Frontal cortex (tissue), 4 donors: ENCODE measurements at places on chromosomes 3 and 15.

DNA sequence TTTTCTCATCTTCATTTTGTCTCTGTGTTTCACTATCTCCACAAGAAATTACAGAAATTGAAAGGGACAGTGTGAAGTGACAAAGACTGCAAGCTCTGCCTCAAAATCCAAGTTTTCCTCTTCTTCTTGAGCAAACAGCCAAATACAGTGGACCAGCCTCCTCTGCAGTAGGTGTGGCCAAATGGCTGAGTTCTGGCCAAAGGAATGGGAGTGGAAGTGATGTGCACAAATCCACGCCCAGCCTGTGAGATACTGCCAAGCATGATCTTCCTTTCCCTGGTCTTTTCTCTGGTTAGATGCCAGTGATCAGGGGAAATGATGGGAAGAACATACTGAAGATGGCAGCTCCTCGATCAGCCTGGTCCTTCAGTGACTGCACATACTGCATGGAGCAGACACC lies 111.0 kb upstream of the CPNE4 start:
- DNase-seq: no peak

- no peak for DNase-seq
Observed at GRCh38 chr3:69201658-69202057, 79.3 kb upstream of the LMOD3 start.

- DNase-seq: no peak
Observed at GRCh38 chr15:61041886-61042285, 187.2 kb downstream of the RORA start.

GRCh38 chr3:155760653-155761052 lies 15.8 kb upstream of the PLCH1 start:
- no peak for DNase-seq

DNA sequence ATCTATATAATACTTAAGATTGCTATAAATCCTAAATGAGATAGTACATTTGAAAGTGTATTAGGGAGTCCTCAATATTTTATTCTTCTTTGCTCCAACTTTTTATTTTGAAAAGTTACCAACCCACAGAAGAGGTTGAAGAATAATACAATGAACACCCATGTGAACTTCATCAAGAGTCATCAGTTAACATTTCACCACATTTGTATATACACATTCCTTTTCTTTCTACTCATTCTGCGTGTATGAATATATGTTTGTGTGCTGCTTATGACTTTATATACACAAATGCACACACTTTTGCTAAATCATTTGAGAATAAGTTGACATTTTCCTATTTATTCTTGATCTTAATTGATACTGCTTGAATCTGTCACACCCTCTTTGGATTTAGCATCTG lies 193.3 kb upstream of the CGNL1 start:
- no peak for DNase-seq
